ENCODE measurements at places on chromosomes 7 and 10.
A peak's percentile ranks its signal among the peaks of the same experiment; 100 is the strongest.

- DNase-seq = no peak
These were observed 335.3 kb downstream of the PLXNA4 start for GRCh38 chr7:132240821-132241422.

- no peak for DNase-seq
These were observed 1.0 kb upstream of the NOLC1 start for GRCh38 chr10:102150970-102151773.

GRCh38 chr7:95859429-95859828 lies 87.1 kb downstream of the DYNC1I1 start:
- no peak for DNase-seq

GRCh38 chr7:65216469-65216868 lies 157.2 kb upstream of the ZNF92 start:
- peak; percentile 12 for DNase-seq

DNA sequence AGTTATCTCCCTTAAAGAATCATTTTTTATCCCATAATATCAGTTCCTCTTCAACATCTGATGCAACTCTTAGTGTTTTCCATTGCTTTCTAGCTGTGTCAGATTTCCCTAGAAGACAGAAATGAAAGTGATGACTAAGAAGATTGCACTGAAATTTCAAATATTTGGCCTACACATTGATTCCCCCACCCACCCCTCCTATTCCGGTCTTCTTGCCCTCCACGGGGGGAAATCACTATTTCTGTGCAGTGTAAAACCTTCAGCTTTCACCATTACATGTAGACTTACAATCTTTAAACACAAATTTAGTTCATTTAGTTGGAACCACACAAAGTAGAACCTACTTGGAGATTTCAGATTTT lies 63.7 kb upstream of the IL6 start:
- DNase-seq = no peak

DNA sequence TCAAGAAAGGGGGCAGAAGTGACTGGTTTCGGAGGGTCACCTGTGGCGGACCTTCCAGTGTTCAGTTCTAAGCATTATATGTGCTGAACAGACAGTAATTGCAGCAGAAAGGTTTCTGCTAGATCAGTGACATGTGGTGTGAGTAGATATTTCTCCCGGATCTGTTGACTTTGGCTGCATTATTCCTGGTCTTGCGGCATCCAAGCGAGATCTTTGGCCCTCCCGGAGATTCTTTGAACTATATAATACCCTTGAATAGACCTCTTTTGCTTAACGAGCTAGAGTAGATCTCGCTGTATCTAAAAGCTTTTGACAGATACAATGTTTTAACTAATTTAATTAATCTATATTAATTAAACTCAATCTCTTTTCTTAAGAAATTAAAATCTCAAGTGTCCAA lies 99.8 kb downstream of the PTN start:
- no peak for DNase-seq

DNA sequence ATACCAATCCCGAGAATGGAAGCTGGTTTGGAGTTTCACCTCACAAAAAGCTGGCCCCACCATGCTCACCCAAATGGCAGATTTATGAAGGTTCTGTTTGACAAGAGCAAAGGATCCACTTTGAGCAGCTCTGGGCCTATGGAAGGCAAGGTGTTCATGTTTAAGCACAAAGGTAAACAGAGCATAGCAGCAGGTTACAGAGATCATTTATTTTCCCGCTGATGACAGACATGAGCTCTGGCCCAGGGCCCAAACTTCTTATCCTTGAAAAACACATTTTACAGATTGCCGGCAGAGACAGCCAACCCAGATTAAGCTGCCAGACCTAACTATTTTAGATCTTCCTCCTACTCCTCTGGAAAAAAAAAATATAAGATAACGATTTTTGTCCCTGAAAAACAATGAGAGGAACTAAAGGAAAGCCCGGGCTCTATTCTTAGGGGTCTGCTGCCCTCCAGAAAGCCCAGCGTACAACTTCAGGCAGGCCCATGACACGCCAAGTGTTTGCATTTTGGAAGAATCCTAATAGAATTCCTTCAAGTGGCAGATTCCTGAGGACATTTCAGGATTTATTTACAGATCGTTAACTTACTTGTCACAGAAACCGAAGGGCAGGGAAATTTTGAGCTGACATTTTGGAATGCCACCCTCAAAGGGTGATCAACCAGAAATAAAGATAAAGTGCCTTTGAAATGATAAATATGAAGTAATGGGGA lies 40.0 kb downstream of the SYPL1 start:
- DNase-seq = no peak

DNA sequence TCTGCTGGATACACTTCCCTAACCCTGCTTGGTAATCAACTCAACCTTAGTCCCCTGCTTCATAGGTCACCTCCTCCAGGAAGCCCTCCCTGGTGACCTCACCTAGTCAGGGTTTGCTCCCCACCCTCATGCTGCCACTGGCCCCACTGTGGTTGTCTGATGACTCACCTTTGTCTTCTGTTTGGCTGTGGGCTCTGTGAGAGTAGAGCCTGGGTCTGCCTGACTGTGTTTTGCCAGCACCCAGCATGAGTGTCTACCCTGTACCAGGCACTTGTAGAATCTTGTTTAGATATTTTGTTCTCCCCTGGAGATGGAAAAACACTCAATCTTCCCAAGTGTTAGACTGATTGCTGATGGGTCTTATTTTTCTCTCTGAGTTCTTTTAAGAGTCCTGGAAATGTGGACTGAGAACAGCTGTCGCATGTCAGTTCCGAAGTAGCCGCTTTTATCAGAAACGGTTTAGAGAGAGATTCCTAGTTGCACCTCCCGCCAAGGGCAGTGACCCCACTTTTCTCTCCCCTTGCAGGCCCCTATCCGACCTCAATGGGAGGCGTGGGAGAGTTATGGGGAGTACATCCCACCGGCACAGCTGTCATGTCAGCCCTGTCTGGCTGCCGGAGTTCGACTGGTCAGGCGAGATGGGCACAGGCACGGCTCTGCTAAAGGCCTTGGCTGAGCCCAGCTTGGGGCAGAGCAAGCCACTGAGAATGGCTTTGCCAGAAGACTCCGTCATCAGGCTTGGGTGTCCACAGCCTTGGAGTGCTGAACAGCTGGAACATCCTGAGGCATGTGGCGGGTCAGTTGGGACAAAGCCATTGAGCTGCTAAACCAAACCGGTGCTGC lies 134.3 kb downstream of the GRK5 start:
- DNase-seq = peak; percentile 22

GRCh38 chr10:45593938-45594275 lies 78.7 kb downstream of the ZFAND4 start:
- DNase-seq = no peak

DNA sequence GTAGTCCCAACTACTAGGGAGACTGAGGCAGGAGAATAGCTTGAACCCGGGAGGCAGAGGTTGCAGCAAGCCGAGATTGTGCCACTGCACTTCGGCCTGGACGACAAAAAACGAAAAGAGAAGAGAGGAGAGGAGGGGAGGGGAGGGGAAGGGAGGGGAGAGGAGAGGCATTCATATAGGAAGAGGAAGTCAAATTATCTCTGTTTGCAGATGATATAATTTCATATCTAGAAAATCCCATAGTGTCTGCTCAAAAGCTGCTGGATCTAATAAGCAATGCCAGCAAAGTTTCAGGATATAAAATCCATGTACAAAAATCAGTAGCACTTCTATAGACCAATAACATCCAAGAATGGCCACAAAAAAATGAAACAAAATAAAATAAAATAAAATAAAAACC lies 120.3 kb downstream of the LMBR1 start:
- DNase-seq = no peak

- DNase-seq = no peak
These were observed 44.8 kb downstream of the GNAT3 start for GRCh38 chr7:80467069-80467468.

DNA sequence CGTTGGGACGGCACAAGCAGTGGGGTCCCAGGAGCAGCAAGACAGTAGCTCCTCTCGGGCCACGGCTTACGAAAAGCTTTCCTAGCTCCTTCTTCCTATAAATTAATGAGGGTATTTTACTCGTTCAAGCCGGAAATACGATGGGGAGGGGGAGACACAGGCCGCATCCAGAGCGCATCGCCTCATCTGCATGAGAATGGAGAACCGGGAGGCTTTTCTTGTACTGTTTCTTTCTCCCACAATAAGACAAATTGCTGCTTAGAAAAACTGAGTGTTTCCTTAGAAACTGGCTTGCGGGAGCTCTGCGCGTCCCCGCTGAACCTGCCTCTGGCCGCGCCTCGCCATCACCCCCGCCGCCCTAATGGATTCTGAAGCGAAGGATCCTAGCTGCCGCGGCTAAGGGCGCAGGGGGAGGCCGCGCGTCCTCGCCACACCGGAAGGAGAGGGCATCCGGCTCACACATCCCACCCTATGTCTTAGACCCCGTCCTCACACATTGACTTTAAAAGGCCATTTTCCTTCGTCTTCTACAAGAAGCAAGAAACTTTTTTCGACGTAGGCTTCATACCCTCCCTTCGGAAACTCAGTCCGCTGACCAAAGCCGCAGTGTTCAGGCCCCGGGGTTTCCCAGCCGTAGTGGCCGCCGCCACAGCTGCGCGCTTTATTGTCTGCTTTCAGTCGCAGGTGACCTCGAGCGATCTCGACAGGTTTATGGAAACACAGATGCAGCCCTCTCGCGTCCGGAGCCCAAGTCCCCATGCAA lies 8.8 kb downstream of the NXPH1 start:
- DNase-seq = no peak

GRCh38 chr7:129454249-129454551 lies 20.0 kb downstream of the STRIP2 start:
- DNase-seq = no peak

DNA sequence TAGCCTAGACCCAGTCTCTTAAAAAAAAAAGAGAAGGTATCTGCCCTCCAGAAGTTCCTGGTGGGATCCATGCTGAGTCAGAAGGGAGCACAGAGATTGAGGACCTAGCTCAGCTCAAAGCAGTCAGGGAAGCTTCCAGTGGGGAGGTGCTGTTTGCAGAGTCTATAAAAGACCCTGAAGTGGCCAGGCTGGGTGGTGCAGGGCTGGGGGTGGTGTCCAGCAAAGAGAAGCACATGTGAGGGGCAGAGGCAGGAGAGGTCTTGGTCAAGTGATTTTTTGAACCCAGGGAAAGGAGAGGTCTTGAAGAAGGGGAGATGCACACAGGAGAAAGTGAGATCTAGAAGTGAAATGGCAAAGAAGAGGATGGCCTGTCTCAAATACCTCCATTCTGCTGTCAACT lies 130.4 kb upstream of the PODXL start:
- DNase-seq = no peak

- DNase-seq = no peak
These were observed 503.7 kb upstream of the FOXK1 start for GRCh38 chr7:4178416-4178815.

DNA sequence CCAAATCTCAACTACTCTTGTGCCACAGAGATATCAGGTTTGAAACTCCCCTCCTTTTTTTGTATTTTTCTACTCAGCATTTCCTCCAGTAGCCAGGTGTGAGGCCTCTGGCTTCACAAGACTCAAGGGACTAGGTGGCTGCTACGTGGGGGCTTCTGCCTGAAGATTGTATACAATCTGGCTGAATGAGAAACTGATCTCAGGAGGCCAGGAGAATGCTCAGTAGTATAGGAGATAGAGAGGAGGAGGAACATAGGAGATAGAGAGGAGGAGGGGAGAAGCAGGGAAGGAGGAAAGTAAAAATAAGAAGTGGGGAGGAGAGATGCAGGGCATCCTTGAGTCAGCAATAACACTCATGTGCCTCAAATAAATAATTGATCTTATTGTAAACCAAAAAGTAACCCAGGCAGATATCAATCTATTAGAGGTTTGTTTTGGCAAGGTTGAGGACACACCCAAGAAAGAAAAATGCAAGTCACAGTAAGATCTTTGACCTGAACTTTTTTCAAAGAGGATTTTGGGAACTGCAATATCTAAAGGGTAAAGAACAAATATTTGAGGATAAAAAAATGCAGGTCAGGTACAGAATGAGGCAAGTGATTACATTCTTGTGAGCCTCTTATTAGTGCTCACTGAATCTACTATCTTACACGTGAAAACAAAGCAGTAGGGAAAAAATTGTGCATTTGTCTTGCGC lies 36.8 kb downstream of the AKR1C8 start:
- no peak for DNase-seq

GRCh38 chr7:34313289-34313688 lies 344.7 kb upstream of the NPSR1 start:
- DNase-seq = no peak
